ENCODE measurements at places on chromosomes 2 and 18.
A peak's percentile ranks its signal among the peaks of the same experiment; 100 is the strongest.

GRCh38 chr2:38438883-38439612 lies 62.0 kb upstream of the ATL2 start:
- no peak for DNase-seq

DNA sequence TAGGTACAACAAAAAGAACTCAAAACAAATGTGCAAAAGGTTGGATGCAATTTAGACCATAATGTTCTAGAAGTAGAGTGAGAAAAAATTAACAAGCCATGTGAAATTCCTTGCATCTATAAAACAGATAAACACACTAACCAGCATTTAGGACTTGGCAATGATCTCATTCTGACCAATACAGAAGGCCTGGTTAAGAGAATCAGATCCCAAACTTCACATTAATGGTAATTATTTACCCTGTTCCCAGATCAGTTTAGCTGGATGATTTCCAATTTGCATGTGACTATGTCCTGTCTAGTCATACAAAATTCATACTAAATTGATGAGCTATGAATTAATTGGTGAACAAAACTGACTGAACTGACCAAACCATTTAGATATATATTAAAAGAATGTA lies 98.4 kb upstream of the FIGN start:
- DNase-seq = no peak

DNA sequence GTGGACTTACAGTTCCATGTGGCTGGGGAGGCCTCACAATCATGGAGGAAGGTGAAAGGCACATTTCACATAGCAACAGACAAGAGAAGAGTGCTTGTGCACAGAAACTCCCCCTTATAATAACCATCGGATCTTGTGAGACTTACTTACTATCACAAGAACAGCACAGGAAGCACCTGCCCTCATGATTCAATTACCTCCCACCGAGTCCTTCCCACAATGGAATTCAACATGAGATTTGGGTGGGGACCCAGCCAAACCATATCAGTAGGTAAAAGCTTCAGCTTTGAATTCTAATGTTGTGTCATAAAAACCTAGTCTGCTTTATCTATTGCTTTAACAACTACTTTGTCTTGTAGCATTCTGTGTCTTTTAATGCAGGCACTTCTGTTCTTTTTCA lies 140.4 kb upstream of the PIK3C3 start:
- DNase-seq = no peak

GRCh38 chr2:130798472-130799218 lies 38.1 kb upstream of the ARHGEF4 start:
- no peak for DNase-seq

DNA sequence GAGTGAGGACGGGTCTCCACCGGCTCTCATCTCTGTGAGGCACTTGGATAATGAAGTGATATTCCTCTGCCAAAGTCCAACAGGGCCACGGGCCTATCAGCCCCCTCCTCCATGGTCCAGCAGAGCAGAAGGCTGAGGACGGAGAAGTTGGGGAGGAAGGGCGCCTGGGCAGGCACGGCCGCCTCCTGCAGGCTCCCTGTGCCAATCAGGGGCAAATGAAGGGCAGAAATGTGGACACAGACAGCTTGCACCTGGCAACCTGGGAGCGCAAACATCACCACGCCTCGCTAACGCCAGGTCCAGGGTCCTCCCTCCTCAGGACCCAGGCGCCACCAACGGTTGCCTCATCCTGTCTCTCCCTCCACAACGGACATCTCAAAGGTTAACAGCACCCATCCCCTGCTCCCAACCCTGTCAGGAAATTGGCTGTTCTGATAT lies 24.3 kb downstream of the SMAD7 start:
- DNase-seq = no peak

- no peak for DNase-seq
Measured at GRCh38 chr2:23655934-23656596, 270.9 kb downstream of the ATAD2B start.

GRCh38 chr18:32271672-32272208 lies 81.9 kb downstream of the MEP1B start:
- peak; percentile 25 for DNase-seq

DNA sequence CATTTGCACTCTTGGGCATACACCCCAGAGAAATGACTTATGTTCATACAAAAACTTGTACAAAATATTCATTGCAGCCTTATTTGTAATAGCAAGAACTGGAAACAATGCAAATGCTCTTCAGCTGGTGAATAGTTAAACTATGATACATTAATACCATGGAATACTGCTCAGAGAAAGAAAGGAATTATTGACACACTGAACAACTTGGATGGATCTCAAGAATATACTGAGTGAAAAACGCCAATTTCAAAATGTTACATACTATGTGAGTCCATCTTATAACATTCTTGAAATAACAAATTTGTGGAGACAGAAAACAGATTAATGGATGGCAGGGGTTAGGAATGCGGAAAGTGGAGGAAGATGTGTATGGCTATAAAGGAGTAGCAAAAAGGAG lies 17.2 kb downstream of the LNPK start:
- no peak for DNase-seq

DNA sequence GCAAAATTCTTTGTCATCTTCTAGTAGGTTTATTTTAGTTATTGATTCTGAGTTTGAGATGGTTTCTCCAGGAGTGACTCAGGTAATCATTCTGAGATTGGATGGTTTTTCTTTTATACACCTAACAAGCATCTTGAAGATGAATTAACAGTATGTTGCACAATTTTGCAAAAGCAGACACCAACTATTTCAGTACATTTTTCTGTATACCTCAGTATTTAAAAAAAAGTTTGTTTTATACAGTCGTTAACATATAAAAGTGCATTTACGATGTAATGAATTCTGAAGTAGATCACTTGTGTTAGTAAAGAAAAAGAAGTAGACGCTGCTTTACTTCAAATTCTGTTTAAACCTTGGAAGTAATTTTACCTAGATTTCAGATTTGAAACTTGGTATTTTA lies 3.0 kb downstream of the VAPA start:
- DNase-seq = no peak

GRCh38 chr2:235883675-235884074 lies 284.5 kb downstream of the GBX2 start:
- no peak for DNase-seq

DNA sequence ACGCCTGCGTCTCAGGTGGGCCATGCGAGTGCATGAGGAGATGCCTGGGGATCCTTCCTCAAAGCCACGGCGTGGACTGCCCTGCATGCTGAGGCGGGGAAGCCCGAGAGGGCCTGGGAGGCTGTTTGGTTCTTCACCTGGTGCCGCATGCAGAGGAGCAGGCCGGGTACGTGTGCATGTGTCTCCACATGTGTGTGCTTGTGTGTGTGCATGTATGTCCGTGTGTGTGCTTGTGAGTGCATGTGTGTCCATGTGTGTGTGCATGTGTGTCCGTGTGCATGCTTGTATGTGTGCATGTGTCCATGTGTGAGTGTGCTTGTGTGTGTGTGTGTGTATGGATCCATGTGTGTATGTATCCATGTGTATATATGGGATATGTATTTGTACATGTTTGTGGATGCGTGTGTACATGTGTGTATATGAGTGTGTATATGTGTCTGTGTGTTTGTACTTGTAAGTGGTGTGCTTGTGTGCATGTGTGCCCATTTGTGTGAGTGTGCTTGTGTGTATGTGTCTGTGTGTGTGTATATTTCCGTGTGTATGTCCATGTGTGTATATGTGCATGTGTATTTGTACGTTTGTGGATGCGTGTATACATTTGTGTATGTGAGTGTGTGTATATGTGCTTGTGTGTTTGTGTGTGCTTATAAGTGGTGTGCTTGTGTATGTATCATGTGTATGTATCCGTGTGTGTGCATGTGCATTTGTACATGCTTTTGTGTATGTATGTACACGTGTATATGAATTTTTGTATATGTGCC lies 79.0 kb downstream of the PTGR3 start:
- no peak for DNase-seq

DNA sequence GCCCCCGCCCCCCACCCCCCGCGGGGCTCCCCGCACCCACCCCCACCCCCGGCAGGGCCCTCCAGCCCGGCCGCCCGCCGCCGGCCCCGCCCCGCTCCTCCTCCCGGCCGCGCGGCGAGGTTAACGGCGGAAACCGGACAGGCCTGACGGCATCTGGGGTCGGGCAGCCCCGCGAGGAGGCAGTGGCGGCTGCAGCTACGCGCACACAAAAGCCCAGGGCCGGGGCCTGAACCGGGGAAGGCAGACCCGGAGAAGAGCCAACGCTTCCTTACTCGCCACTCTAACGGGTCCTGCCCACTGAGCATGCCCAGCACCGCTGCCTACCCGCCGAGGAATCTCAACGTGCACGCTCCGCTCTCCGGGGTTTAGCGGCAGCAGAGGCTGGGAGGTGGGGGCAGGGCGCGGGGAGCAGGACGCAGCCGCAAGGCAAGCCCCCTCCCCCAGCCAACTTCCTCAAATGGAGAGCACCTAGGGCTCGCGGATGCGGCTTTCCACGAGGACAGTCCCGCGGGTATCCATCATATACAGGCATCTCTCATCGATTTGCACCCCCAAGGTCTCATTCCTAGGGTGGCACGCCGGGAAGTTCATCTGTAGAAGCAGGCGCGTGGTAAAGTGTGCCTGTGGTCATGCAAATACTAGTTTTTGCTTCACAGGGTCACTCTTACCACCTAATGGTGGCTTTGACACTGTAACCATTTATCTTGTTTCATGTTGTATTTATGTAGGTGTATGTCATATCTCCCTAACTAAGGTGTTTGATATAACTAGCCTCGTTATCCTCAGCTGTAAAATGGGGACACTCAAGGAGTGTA lies at the start of gene MEMO1:
Gene MEMO1 (minus strand): TSS at position 339 of the 815 bp plus-strand sequence. CDS start 761 bp downstream, outside the sequence.
- DNase-seq = peak; percentile 99

DNA sequence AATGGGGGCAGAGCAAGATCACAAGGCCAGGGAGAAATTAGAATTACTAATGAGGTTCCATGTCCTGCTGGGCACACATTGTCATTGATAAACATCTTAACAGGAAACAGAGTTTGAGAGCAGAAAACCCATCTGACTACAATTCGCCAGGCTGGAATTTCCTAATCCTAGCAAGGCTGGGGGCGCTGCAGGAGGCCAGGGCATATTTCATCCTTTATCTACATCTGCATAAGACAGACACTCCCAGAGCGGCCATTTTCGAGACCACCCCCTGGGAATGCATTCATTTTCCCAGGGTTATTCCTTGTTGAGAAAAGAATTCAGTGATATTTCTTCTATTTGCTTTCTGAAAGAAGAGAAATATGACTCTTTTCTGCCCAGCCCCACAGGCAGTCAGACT lies 152.7 kb downstream of the SUCLG1 start:
- no peak for DNase-seq

GRCh38 chr18:73099759-73100158 lies 232.0 kb upstream of the NETO1 start:
- DNase-seq = no peak

DNA sequence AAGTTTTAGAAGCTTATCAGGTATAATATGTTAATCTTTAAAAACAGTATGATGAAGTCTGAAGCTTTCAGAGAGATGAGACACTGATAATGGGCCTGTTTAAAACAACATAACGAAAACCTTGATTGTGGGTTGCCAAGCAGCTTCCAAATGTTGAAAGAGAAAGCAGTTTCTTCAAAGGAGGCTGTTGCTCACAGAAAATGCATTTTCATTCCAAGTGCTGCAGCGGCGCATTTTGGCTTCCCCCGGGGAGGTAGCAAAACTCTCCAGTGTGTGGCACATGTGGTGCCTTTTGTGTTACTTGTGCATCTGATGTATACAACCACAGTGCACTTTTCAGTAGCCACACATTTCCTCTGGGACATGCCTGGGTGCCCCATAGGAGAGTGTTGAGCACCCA lies 66.1 kb downstream of the TMEFF2 start:
- DNase-seq = no peak

DNA sequence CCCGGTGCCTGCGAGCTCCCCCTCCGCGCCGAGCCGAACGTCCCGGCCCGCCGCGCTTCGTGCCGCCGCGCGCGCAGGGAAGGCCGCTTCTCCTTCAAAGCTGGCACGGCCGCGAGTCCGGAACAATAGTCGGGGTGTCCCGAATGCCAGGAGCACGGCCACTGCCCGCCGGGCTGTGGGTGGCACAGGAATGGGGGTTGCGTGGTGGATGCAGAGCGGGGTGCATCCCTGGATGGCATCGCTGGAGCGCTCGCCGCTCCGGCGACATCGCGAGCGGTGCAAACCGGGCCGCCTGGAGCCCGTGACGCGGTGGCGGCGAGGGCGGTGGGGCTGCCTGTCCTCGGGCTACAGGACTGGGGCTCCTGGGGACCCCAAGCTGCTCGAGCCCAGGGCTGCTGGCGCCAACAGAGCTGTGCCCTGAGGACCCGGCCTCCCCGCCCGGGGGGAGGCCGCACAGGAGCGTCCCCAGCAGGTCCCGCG lies 1.1 kb upstream of the SATB2 start:
- no peak for DNase-seq

- DNase-seq = no peak
Measured at GRCh38 chr2:74881176-74881575, 47.2 kb downstream of the HK2 start.

- DNase-seq = peak; percentile 10
Measured at GRCh38 chr18:9575558-9575957, 38.8 kb downstream of the PPP4R1 start.

DNA sequence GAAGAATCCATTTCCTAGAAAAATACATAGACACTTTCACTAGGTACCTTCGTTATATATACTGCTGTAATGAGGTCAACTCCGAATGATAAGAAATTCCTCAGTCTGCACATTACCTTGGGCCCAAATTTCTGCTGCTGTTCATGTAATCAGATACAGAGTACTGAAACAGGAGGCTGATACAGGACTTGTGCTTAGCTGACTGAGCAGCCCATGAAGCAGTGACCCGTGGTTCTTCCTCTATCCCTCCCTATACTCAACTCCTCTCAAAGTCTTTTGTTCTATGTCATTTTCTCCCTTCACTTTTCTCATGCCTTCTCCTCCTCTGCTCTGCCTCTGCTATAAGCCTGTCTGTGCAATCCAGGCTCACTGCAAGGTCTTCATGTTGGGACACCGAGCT lies 57.5 kb upstream of the ST8SIA5 start:
- no peak for DNase-seq

DNA sequence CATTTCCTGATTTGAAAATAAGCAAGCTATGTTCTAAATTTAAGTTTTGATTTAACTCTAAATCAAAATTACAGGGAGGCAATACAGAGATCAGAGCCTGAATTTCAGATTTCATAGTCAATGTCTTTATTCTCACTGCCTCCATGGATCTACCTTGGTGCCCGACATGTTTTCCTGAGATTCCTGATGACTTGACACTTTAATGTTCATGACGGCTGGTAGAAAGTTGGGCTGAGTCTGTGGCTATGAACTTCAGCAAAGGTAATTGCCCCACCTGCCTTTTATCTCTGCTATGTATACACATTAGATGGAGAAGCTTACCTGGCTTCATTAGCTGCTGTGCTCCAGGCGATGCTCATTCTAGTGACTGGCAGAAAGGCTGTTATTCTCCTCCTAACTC lies 1390.5 kb upstream of the CELF4 start:
- no peak for DNase-seq

DNA sequence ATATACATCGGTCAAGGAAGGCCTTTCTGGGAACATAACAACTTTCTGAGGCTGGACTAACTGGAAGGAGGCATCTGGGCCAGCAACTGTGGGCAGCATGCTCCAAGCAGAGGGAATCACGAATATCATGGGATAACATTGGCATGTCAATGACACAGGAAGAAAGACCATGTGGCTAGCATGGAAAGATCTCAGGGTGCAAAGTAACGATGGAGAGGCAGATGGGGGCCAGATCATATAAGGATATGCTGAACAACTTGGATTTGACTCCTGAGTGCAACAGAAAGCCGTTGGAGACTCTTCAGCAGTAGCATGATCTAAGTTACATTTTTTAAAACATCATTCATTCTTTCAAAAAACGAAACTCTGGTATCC lies 133.6 kb downstream of the FOXI3 start:
- DNase-seq = no peak
